GDM1 (cell line): ENCODE measurements at places on chromosomes 1 and 21.
A peak's percentile ranks its signal among the peaks of the same experiment; 100 is the strongest.

GRCh38 chr1:5448486-5448885, 543.7 kb downstream of the NPHP4 start:
- DNase-seq: no peak

- no peak for DNase-seq
Measured at GRCh38 chr1:182170891-182171461, 109.5 kb upstream of the ZNF648 start.

DNA sequence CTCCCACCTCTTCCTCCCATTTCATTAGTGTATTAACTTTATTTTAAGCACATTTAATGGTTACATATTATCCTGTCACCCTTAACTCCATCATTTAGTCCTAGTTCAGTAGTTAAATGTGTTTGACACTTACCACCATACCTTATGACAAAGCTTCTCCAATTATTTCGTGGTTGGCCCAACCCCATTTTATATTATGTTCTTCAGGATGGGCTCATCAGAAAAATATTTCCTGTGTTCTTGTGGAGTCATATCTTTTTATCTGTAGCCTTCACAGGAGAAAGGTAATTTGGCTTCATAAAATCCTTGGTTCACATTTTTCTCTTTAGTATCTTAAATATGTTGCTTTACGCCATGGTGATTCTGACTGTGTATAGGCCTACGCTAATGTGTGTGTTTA, 142.3 kb upstream of the COL6A1 start:
- DNase-seq: no peak

- no peak for DNase-seq
Measured at GRCh38 chr1:43065616-43066399, 106.3 kb downstream of the EBNA1BP2 start.

DNA sequence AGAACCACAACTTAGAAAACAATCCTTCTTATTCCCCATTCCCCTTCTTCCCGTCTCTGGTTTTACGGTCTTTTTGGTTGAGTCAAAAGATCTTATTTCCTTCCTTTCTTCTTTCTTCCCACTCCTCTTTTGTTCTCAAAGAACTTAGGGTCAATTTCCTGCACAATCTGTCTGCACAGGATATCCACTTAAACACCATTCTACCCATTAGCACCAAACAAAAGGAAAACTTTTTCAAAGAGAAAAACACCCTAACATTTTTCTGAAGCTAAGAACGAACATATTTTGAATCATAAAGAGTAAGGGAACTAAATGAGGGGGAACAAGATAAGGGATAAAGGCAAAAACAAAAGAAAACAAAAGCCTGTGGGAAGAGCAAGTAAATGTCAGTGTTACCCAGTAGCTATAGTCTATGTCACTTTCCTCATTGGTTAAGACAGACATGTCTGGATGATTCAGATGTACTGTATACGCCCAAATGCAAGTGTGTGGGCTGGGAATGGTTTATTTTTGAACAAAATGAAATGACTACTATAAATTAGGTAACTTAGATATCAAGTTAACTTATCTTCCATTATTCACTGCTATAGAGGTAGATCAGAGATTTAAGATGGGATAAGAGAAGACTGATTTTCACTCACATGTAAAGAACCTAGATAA, 59.9 kb downstream of the TOR3A start:
- DNase-seq: peak; percentile 1

GRCh38 chr1:33500547-33500946, 28.1 kb downstream of the ZSCAN20 start:
- DNase-seq: no peak

DNA sequence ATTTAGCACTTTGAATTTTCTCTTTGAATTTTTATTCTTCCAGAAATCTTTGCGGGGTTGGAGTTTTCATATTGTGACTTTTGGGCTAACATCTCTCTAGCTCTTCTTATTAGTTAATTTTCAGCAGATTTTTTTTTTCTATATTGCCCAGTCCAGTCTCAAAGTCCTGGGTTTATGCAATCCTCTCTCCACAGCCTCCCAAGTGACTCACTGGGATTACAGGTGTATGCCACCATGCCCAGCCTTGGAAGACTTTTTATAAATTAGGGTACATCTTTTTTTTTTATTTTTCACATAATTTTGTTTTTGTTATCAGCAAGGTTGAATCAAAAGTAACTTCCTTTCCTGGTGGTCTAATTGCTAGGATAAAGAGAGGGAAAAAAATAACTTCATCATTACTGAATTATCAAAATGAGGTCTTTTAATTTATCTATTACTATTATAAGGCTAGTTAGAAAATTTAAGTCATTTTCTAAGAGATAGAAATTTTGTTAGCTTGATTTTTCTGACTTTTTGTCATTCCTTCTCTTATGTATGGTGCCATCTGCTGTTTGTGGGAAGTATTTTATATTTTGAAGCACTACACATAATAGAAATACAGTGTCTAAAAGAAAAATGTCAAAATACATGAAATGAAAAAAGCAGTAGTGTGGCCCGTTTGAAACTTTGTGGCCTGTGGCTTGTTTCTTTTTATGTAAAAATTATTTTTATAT, 273.4 kb upstream of the CACYBP start:
- no peak for DNase-seq

DNA sequence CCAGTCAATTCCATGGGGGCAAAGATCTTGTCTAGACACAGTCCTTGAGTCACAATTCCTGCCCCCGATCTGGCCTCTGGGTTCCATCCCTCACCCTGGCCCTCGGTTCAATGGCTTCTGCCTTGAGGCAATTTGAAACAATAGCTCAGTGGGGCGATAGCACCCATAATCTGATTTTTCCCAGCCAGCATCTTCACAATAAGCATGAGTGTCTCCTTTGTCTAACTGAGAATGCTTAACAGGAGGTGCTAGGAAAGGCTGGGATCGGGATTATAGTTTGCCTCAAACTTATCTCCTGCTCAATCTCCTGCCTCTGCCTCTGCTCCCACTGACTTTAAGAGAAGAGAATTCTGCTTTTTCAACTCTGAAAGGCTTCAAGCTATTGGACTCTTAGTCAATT, 293.9 kb upstream of the PROX1 start:
- DNase-seq: no peak

- no peak for DNase-seq
Measured at GRCh38 chr1:23619299-23620188, 60.2 kb upstream of the ID3 start.

- DNase-seq: no peak
Measured at GRCh38 chr1:118945489-118945888, 42.7 kb downstream of the TBX15 start.

- peak; percentile 26 for DNase-seq
Measured at GRCh38 chr1:226403201-226404034, 4.5 kb downstream of the PARP1 start.

DNA sequence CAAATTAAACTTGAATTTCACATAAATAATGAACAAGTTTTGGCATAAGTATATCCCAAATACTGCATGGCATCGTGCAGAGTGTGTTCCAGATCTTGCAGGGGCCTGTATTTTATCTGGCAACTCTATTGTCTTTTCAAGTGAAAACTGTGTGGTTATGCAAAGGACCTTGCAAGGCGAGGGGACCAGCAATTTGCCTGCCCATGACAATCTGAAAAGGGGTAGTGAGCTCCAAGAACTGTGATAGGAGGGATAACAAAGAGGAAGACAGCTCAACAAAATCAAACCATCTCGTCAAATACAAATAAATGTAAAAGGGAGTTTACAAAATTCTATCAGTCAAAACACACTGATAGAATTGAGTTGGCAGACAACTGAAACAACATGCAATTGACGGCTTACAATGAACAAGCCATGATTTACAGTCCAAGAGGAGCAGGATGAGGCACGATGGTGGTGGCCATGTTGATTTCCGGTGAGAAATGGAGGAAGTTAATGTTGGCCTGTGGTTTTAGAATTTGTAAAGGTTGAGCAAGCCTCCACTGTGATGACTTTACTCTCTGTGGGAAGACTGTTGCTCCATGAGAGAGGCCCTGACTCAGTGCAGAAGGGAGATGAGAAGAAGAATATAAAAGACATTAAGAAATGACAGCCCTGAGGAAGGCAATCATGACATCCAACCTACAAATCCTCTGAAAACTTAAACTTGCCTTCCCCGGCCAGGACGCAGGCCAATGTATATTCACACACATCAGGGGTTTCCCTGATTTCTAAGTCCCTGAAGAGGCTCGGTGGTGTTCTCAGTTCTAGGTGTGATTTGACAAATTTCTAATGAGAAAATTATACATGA, 132.2 kb downstream of the ADSS2 start:
- peak; percentile 70 for DNase-seq

DNA sequence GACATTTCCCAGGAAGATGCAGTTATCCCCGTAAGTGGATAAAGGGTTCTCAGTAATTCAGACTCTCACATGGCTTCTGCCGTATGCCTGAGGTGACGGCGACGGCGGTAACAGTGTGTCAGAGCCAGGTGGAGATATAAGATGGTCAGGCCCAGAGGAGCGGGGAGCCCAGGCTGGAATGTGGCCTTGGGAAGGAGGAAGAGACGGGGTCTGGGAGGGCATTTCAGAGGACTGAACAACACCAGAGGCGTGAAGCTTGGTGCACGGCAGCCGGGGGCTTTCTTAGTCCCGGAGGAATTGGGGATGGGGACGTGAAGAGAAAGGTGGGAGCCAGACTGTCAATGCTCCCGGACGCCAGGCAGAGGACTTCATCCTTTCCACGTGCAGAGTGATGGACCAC, 1.0 kb downstream of the RER1 start:
- no peak for DNase-seq

DNA sequence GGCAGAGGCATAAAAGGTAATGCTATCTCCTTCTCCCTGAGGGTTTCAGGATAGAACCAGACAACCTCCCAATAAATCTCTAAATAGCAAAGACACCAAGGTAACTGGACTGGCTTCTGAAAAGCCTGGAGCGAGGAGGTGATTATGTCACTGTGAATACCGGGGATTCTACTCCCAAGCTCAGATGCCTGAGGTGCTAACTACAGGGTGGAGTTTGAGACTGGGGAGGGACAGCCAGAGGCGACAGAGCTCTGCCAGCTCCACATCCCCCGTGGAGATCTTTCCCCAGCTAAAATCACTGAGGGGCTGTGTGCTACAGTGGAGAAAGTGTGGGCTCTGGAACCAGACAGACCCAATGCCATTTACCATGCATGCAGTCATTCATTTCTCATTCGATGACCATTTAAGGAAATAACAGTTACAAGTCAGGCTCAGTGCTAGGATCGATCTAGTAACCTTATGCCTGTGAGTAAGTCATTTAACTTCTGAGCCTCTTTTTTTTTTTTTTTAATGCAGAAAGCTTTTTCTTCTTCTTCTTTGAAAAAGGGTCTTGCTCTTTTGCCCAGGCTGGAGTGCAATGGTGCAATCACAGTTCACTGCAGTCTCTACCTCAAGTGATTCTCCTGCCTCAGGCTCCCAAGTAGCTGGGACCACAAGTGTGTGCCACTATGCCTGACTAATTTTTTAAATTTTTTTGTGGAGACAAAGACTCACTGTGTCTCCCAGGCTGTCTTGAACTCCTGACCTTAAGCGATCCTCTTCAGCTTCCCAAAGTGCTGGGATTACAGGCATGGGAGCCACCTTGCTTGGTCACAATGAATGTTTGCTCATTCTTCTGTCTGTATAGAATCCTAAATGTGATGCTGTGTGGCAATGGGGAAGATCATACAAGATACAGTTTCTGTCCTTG, 8.1 kb upstream of the SLC45A3 start:
- no peak for DNase-seq

GRCh38 chr21:28752131-28752530, 240.5 kb downstream of the LTN1 start:
- DNase-seq: no peak

- DNase-seq: no peak
Measured at GRCh38 chr1:117555806-117556205, 50.0 kb upstream of the TENT5C start.

GRCh38 chr1:246725191-246725590, 982 bp downstream of the SCCPDH start:
- no peak for DNase-seq

- no peak for DNase-seq
Measured at GRCh38 chr1:226792368-226792767, 53.3 kb upstream of the ITPKB start.

DNA sequence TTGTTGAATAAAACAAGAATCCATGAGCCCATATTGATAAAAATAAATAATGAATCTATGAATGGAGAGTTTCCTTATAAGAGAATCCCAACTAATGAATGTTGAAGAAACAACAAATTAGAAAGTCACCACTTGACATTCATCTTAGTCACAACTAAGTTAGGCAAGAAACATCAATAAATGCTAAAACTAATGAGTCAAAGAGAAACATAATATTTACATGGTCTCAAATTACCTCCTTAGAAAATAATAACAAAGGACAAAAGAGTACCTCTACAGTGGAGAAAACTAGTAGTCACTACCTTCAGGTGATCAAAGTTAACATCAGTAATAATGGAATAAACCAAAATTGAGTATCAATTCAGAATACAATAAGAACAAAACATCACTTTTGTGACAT, 93.5 kb downstream of the AKT3 start:
- DNase-seq: no peak

- DNase-seq: no peak
Measured at GRCh38 chr1:181910905-181911304, 150.6 kb downstream of the ZNF648 start.

DNA sequence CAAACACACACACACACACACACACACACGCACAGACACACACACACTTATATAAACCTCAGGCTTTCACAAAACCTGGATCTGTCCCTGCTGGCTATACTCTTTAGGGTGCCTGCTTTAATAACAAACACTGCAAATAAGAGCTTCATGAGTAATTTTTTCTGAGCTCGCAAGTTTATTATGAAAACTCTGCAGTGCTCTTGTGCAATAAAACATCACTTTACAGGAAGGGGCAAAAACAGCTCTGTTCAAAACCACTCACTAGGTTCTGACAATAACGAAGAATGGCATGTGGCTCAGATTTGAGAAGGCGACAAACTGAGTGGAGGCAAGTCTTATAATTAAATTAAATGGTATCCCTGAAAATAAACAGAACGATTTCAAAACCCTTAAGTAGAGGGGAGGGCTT, 42.6 kb upstream of the CTPS1 start:
- no peak for DNase-seq

- no peak for DNase-seq
Measured at GRCh38 chr21:17340081-17340480, 172.8 kb upstream of the CXADR start.

GRCh38 chr1:111484391-111485026, 10.7 kb downstream of the C1orf162 start:
- no peak for DNase-seq

DNA sequence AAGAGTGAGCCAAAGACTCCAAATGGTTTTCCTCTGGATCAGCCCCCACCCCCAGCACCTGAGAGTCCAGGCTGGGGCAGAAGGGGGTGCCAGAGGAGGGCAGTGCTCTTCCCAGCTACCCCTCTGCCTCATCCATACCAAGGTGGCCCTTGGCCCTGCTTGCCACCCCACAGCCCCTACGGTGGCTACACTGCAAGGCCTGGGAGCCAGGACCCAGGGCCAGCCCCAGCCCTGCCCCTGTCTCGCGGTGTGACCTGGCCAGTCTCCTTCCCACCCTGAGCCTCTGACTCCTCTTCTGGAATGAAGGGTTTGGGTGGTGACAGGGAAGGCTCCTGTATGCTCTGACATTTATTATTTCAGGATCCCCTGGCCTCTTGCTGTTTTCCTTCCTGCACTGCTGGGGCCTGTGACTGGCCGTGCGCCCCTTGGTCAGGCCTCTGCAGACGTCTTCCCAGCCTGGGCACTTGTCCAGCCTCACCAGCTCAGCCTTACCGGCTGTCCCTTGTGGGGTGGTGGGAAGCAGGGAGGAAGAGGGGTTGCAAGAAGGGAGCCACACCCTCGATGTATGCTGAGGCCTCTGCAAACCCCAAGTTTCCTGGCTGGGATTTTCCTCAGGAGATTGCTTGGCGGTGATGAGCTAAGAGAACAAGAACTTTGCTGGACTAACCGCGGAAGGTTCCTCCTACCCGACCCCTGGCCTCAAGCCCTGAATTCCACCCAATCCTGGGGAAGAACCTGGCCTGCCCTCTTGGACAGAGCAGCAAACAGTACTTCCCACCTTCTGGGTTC, 13.5 kb downstream of the ASAP3 start:
- no peak for DNase-seq
